ENCODE measurements at places on chromosomes 2 and 18.

- no peak for DNase-seq
Measured at GRCh38 chr18:48514786-48515185, 24.0 kb upstream of the CTIF start.

- DNase-seq: no peak
Measured at GRCh38 chr2:212943351-212943750, 208.1 kb downstream of the IKZF2 start.

DNA sequence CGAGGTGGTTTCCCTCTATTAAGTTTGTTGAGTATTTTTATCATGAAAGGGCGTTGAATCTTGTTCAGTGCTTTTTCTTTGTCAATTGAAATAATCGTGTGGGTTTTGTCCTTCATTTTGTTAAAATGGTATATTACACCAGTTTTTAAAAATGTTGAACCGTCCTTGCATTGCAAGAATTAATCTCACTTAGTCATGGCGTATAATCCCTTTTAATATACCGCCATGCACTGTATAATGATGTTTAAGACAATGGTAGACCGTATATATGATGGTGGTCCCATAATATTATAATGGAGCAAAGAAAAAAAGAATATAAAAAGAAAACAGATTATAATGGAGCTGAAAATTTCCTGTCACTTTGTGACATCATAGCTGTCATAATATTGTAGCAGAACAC, 50.6 kb downstream of the CCDC138 start:
- DNase-seq: no peak

DNA sequence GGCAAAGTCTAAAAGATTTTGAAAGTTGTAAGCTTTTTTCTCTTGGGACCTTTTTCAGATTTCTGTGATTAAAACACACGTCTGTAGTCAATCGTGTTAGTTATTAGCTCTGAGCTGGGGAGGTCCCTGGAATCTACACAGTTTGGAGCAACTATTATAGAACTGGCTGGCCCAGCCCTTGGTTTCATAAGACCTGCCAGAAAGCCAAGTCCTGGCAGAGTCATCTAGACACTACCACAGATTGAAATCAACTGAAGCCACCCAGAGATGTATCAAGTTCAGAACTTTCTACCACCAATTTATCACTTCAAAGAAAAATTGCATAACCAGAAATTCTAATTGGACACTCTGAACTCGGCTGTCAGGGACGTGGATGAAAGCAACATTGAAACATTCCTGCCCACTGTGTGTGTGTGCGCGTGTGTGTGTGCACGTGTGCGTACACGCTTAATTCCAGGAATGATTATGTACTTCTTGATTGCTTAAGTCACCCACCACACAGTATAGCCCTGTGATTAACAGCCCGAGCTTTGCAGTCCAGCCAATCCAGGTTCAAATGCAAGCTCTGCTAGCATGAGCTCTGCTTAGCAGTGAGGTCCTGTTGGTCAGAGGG, 126.3 kb downstream of the TPGS2 start:
- DNase-seq: no peak

DNA sequence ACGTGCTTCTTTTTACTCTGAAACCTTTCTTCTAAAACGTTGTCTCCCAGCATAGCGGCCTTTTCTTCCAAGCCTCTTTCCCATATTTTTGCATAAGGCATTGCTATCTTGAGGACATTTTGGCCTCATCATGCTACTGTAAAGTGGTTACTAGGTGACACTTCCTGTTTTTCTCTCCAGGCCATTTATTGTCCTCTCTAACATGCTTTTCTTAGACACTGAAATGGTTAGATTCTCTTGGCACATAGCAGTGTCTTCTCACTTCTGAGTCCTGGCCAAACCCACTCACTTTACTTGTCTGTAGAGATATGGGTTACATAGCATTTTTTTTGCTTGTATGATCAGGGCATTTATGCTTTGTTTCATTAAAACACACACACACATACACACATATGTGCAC, 50.1 kb upstream of the KCNH7 start:
- DNase-seq: no peak

- no peak for DNase-seq
Measured at GRCh38 chr2:218984239-218985020, 554 bp downstream of the FEV start.

DNA sequence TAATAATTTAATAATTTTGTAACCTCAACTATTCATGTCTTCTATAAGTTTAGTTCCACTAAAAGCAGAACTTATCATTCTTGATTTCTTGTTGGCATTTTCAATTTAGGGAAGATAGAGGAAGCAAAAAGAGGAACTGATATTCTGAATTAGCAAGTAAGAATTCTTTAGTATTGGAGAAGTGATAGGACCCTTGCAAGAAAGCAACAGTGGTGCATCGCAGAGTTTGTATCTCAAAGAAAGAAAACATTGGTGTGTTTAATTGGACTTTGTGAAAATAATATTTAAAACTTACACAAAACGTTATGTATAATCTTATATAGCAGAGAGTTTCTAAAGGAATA, 36.5 kb upstream of the TNFRSF11A start:
- no peak for DNase-seq

DNA sequence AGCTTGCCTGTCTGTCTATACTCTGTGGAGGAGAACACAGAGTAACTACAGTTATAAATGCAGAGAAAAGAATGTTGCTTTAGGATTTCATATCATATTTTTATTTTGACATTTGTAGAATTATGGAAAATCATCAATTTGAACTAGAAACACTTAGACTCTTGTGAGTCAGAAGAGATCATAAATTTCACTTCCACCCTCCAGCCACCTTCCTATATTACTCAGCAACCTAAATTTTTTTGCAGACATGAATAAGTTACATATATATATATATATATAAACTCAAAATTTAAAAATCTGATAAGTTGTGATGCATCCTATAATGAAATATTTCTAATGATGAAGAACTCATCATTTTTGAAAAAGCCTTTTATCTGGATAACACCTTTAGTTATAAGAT, 172.3 kb downstream of the PIEZO2 start:
- no peak for DNase-seq

- DNase-seq: no peak
Measured at GRCh38 chr2:217413193-217413592, 553.3 kb upstream of the TNP1 start.

DNA sequence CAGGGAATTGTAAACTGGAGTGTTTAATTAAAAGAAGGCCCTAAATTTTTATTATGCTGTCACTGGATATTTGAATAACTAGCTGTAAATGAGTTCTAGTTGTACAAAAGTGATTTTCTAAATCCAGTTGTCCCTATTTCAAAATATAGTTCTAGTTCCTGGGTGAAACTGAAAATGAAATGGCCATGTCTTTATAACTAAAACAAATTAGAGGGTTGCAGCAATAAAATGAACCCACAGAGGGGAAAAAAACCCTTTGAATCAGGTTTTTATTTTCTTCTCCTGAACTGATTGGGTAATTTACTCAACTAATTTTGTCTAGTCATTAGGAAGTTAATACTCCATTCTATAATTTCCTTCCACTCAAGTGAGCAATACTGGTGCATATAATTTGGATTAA, 55.6 kb upstream of the MAP4K3 start:
- DNase-seq: no peak
